NCI-H187 (cell line): ENCODE measurements at places on chromosomes 12 and 14.

DNA sequence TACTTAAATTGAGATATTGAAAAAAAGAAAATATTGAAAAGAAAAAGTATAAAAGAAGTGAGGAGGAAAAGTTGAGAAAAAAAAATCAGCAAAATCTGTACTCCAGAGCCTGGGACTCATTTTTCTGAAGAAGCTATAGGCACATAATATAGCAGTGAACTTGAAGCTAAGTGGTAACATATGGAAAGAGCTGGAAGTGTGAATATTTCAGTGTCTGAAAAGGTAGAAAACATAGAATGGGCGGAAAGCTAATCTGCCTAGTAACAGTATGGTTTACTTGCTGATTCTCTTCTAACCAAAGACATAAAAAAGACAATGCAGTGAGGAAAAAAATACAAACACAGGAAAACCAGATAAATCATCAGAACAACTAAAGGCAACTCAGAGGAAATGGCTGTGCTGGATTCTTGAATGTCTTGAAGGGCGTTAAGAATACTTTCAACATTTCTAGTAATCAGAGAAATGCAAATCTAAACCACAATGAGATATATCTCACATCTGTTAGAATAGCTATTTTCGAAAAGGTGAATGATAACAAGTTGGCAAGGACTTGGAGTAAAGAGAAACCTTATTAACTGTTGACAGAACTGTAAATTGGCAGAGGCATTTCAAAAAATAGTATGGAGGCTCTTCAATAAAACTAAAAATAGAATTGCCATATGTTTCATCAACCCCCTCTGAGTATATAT is 784.6 kb downstream of the LRFN5 start:
- DNase-seq, result no peak

DNA sequence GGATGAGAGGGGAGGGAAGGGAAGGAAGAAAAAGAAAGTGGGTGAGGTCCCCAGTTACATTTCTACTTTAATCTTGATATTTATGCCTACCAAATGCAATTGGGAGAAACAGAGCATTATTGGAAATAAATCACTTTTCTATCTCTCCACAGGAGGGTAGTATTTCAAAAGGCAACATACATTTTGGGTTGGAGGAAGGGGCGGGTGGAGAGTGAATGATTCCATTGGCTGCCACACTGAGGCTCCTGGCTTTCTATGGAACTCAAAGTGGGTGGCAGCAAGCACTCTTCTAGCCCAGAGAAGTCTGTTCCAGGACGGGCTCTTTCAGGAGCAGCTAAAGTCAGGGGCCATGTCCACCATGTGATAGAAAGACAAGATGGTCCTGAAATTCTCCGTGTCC is 441.3 kb downstream of the DAD1 start:
- no peak for DNase-seq

- no peak for DNase-seq
Observed at GRCh38 chr14:102831163-102831804, 54.0 kb downstream of the TRAF3 start.

GRCh38 chr12:93361151-93361919 is 16.4 kb upstream of the NUDT4 start:
- DNase-seq, result no peak

DNA sequence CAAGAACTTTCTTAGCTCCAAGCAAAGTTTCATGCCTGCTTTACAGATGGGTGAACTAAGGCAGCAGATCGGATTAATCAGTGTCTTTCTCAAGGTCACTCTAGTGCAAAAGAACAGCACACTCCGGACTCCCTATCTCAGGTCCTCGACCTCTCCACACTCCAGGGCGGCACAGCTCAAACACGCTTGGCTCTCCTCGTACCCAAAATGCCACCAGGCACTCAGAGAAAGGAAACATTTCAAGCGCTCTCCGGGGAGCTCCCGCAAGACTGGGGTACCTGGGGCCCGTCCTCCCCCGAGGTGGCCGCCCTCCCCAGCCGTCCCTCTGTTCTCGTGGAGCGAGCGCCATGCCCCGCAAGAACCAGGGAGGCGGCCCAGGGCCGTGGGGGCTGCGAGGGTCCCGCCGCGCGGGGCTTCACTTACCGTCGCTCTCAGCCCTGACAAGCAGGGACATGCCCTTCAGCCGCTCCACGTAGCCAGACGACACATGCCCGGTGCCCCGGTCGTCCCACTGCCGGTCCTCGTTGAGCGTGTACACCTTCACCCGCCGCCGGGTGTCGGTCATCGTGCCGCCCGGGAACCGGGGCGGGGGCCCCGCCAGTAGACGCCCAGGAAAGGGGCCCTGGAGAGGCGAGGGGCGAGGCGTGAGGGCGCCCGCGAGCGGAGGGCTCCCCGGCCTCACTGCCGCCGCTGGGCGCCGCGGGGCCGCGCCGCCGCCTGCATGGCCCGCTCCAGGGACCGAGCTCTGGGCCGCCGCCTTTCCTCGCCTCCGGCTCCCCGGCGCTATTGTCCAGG is 830 bp downstream of the PPP4R3A start:
- no peak for DNase-seq
